Activated naive CD8-positive, alpha-beta T cell treated with anti-CD3 and anti-CD28 coated beads, Interleukin-2, amount 10 ng/mL, durations not matched to agents 7 days and 5 days (primary cell): ENCODE measurements at places on chromosomes 13 and 19.

GRCh38 chr19:16375157-16375935, 50.7 kb downstream of the KLF2 start:
- peak overlapping the region; percentile 8 for H3K4me3 ChIP-seq
- no peak overlapping the region for H3K27ac ChIP-seq
- DNase-seq, result no peak
- peaks cover 3% of the 10 kb centered on the region for H3K27me3 ChIP-seq

DNA sequence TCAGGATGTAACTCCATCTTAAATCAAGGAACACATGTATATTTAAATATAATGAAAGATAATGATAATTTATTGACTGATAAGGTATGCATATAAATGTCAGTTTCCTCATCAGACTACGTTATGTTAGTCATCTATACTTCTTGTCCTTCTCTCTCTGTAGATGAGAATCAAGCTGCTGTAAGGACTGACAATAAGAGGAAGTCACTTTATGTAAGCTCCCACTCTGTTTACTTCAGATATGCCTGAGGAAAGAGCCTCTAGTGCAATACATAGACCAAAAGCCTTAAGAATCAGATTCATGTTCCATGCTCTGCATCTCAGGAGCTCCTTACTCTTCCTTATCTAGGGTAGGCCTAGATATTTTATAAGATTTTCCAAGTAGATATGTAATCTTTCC, 9.6 kb upstream of the SLITRK6 start:
- no peak overlapping the region for H3K4me3 ChIP-seq
- H3K27me3 ChIP-seq, result no peaks in the 10 kb centered on the region
- no peaks in the 10 kb centered on the region for H3K4me1 ChIP-seq
- H3K36me3 ChIP-seq, result no peaks in the 10 kb centered on the region
- H3K27ac ChIP-seq, result no peak overlapping the region

DNA sequence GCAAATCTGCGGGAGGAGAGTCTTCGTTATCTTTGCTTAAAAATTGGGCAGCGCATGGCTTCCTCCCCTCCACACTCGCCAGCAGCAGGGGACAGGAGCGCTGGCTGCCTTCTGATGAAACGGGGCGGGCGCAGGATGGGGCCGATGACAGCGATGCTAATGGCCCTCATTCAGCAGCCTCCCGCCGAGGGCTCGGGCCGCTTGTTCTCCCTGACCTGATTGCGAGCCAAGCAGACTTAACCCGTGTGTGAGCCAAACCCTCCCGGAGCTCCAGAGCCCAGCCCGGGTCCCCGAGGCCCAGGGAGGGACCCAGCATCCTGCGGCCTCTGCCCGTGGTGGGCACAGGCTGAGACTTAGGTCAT, 90.3 kb downstream of the KDM4B start:
- DNase-seq, result no peak
- no peaks in the 10 kb centered on the region for H3K27me3 ChIP-seq
- no peaks in the 10 kb centered on the region for H3K4me1 ChIP-seq
- peaks cover 35% of the 10 kb centered on the region for H3K36me3 ChIP-seq
- H3K27ac ChIP-seq, result no peak overlapping the region
- no peak overlapping the region for H3K4me3 ChIP-seq

- no peak overlapping the region for H3K27ac ChIP-seq
- H3K4me3 ChIP-seq, result no peak overlapping the region
Measured at GRCh38 chr13:39777527-39778061, 122.1 kb downstream of the COG6 start.

GRCh38 chr19:19597809-19598306, 20.6 kb downstream of the PBX4 start:
- peaks cover 30% of the 10 kb centered on the region for H3K36me3 ChIP-seq
- H3K27me3 ChIP-seq, result no peaks in the 10 kb centered on the region
- peak overlapping the region; percentile 96 for H3K27ac ChIP-seq
- H3K4me3 ChIP-seq, result peak overlapping the region; percentile 64
- H3K4me1 ChIP-seq, result peaks cover 63% of the 10 kb centered on the region
- no peak for DNase-seq

DNA sequence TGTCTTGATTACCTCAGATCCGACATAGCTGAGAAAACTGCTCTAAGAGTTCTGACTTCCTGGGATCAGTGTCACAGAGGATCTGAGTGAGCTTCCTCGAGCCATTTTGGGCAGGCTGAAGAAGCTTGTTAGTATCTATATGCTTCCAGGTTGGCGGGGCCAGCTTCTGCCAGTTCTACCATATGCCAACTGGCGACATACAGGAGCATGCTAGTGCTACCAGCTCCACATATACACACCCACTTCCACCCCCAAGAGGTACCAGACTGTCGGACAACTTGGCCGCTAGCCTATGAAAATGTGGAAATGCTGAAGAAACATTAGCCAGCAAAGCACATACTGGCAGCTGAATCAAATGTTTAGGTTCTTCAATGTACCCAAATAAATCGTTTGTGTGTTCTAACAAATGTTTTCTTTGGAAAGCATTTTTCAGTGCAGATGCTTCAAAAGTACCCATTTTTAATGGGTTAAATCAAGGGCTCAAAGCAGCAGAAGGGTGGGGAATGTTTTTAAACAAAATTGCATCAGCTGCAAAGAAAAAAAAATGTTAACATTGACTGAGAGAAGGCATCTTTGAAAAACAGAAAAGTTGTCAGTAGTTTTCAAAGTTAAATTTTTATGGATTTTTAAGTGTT, 163.7 kb downstream of the KLF12 start:
- H3K4me1 ChIP-seq, result peaks cover 8% of the 10 kb centered on the region
- no peaks in the 10 kb centered on the region for H3K27me3 ChIP-seq
- no peak for DNase-seq
- no peak overlapping the region for H3K4me3 ChIP-seq
- H3K36me3 ChIP-seq, result peaks cover 18% of the 10 kb centered on the region

- peaks cover 24% of the 10 kb centered on the region for H3K36me3 ChIP-seq
- peak overlapping the region; percentile 79 for H3K4me3 ChIP-seq
- no peak for DNase-seq
- no peaks in the 10 kb centered on the region for H3K27me3 ChIP-seq
- peak overlapping the region; percentile 82 for H3K27ac ChIP-seq
Measured at GRCh38 chr19:6752256-6753177, 13.0 kb downstream of the TRIP10 start.

- no peak overlapping the region for H3K27ac ChIP-seq
- no peaks in the 10 kb centered on the region for H3K36me3 ChIP-seq
- H3K4me1 ChIP-seq, result no peaks in the 10 kb centered on the region
- H3K4me3 ChIP-seq, result no peak overlapping the region
Measured at GRCh38 chr19:3019211-3019854, 9.7 kb downstream of the TLE2 start.

DNA sequence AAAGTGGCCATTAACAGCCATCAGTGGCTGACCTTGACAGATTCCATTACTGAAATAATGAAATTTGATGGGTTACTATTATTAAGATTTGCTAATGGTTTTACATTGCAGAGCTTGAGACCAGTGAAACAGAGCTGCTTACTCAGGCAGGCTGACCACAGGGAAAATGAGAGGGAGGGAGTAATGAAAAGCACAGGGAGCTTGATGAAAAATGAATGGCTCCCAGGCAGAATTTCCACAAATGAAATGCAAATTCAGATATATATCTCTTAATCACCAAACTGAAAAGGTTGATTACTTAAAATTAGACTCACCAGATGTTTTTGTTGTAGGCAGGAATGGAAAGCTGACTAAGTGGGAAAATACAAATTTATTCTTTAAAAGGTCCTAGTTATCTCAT, 36.1 kb downstream of the HTR2A start:
- H3K36me3 ChIP-seq, result no peaks in the 10 kb centered on the region
- H3K27me3 ChIP-seq, result peaks cover 15% of the 10 kb centered on the region
- no peak overlapping the region for H3K4me3 ChIP-seq
- peaks cover 2% of the 10 kb centered on the region for H3K4me1 ChIP-seq
